ENCODE measurements at places on chromosomes 7 and 10.

DNA sequence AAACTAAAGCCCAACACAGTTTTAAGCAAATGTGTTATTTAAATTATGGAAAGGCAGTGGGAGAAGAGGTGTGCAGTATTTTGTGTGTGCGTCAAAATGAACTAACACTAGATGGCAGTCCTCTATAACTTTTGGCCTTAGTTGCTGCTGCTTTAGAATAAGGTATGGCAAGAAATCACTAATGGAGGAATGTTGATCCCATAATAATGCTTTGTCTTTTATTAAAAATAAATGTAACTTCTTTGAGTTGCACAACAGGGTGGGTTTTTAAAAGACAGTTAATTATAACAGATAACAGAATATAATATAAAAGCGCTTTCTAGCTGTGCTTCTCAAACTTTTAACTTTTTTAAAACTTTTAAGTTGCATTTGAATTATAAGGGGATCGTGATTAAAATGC, 56.4 kb downstream of the BBS9 start:
- no peak for DNase-seq

- peak; percentile 45 for DNase-seq
Observed at GRCh38 chr10:118840071-118840775, 85.5 kb upstream of the CACUL1 start.

DNA sequence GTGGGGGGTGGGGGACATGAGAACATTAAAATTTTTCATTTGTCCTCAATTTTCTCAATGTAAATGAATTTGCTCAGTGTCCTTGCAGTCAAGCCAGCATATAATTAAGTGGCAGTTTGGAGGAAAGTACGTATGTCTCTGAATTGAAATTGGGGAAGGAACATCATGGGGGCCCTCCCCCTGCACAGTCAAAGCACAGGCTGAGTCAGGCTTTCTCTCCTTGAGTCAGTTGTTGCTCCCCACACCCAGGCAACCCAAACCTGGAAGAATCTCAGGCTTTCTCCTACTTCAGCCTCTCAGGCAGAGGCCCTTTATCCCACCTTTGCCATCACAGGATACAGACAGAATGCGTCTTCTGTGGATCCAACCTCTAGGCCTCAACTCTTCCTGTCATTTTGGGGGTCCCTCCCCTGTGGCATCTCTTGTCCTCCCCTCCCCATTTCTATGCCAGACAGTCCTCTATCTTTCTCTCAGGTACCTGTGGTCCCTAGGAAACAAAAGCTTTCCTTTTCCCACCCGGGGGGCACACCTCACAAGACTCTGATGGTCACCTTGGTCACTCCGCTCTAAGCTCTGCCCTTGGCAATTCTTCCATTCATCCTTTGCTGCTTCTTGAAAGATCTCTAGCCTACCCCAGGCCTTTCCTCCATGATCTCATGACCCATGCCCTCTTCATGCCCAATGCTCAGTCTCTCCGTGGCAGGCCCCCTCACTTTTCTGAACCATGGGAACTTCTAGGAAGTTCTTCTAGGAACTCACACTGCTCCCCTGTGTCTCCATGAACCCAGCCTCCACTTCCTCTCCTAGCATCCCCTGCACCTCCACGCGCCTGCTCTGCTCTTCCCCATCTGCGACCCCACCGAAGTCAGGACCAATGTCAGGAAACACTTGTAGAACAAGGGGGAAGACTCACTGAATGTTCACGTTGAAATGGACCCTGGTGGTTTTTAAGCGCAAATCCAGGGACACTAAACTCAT, 40.4 kb downstream of the CREB3L2 start:
- DNase-seq = no peak

- DNase-seq = peak; percentile 24
Observed at GRCh38 chr10:70480239-70480861, 1.8 kb downstream of the PALD1 start.

GRCh38 chr10:75023074-75023473, 88.4 kb upstream of the SAMD8 start:
- DNase-seq = no peak

GRCh38 chr7:48337012-48337621, 165.9 kb downstream of the ABCA13 start:
- no peak for DNase-seq

- no peak for DNase-seq
Observed at GRCh38 chr10:98478430-98479222, 31.9 kb upstream of the HPS1 start.

- DNase-seq = no peak
Observed at GRCh38 chr10:15229268-15229667, 60.8 kb upstream of the NMT2 start.

DNA sequence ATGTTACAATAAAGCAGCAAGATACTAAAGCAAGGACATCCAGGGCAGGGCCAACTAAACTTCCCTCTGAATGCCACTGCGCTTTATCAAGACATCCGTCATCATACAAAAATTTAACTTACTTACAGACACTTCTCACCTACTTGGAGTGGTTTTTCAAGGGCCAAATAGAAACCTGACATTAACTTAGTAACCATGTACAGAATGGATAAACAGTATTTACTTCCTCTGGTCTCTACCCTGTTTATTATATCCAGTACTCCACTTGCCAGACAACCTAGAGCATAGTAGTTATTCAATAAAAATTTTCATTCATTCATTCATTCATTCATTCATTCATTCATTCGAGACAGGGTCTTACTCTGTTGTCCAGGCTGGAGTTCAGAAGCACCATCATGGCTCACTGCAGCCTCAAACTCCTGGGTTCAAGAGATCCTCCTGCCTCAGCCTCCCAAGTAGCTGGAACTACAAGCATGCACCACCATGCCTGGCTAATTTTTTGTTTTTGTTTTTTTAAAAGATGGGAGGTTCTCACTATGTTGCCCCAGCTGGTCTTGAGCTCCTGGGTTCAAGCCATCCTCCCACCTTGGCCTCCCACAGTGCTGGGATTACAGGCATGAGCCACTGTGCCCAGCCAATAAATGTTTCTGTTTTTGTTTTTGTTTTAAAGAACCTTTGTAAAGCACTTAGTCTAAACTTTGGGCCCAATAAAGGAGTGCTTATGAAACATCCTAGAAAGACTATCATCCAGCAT, 19.0 kb downstream of the SMURF1 start:
- no peak for DNase-seq

- DNase-seq = no peak
Observed at GRCh38 chr7:100896732-100897608, 1.3 kb upstream of the ACHE start.

DNA sequence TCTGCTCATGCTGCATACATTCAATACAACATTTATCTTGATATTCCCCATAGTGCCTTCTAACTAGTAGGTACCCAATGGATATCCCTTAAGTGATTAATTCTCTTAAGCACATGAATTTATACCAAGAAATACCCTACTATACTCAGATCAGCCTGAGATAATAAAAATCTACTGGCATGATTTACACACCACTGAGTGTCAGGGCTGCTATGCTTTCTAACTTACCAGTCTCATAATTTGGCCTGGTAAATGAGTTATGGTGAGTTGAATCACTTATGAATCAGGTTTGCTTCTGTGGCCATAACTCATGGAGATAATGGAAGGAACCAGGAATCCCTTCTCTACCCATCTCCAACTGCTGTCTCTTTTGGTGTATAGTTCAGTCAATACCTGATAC, 122.8 kb downstream of the THSD7A start:
- DNase-seq = no peak

DNA sequence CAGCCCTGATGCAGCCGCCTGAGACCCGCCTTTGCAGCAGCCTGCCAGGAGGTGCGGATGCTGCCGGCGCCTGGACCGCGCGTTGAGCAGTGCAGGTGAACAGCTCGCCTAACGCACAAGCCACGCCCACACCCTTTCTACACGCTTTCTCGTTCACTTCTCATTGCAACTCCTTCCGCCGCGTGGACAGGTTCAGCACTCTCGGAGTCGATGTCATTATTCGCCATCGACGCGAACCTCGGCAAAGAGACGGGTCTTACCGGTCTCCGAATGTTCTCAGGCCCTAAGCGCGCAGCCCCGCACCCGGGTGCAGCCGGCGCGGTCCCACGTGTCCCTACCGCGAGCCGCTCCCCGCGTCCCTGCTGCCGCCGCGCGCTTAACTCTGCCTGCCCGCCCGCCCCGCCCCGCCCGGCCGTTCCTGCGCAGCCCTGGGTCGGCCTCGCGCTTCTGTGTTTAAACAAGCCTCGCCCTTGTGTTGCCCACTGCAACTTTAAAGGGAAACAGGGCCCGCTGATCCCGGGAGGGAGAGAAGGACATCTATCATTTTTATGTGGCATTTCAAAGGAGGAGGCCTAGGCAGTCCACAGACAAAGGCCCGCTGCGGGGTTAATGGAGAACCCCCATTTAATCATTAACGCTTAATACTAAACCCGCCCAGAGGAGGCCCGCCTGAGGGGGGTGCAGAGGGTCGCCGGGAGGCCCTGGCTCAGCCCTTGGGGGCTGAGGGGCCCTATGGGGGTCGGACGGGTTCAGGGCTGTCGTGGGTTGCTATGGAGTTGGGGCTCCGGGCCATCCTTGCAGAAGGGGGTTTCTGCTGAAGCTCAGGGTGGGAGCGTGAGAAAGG, 128.5 kb downstream of the WDR11 start:
- no peak for DNase-seq

DNA sequence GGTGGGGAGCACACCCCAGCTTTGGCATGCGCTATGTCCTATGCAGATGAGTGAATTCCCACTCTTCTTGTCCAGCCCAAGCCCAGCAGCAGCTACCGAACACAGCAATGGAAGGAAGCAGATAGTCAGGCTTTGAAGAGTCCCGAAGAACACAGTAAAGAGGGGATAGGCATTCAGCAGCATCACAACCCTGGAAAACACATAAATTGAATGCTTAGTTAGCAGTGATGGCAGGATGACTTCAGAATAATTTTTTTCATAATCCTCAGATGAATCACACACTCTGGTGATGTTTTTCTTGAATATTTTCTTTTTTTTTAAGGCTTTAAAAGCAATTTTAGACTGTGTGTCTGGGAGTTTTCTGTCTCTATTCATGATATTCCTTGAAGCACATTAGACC, 95.8 kb downstream of the CFAP58 start:
- no peak for DNase-seq

GRCh38 chr7:25093268-25093826, 31.7 kb downstream of the CYCS start:
- peak; percentile 81 for DNase-seq

DNA sequence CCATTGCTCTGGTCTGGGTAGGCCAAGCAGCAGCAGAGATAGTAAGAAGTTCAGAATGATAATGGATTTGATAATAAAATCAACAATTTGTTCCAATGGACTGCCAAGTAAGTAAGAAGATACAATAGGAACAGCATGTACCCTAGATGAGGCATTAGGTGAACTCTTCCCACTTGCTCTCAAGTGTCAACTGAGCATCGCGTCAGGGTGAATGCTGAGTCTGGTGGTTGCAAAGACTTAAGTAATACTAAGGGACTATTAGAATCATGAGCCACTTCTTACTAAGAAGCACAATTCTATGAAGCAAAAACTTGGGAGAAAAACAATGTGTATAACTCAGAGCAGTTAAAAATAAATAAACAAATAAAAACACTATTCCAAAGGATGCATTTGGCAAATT, 54.5 kb downstream of the LRRN3 start:
- DNase-seq = no peak

- DNase-seq = no peak
Observed at GRCh38 chr7:30657131-30657530, 25.1 kb downstream of the CRHR2 start.

- no peak for DNase-seq
Observed at GRCh38 chr7:127949769-127950222, 81.4 kb downstream of the LRRC4 start.

GRCh38 chr7:3897430-3898372, 596.6 kb downstream of the SDK1 start:
- DNase-seq = peak; percentile 32

DNA sequence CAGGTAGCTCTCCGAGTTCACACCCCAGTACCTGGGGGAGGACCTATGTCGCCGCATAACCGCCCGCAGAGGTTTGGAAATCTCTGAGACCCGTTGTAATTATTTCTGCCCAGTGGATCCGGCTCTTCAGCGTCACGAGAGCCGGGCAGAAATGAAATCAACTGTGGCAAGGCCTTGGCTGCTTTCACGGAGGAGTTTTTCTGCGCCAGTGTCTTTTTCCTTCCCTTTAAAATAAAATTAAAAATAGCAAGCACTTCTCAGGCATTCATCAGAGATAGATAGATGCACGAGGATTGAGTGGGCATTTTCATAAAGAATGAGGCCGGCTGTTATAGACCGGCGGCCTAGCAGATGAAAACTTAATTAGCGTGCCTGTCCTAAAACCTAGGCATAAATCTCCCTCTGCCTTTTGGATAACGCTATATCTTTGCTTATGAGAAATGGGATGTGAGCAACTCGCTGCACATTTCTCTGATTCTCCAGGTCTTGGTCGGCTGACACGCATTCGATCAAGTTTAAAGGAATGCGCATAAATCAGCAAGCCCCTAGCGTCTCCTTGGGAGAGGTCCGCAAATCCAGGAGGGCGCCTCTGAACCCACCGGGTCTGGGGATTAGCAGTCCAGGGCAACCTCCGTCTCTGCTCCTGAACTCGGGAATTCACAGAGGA, 6.4 kb downstream of the HOXA13 start:
- no peak for DNase-seq

DNA sequence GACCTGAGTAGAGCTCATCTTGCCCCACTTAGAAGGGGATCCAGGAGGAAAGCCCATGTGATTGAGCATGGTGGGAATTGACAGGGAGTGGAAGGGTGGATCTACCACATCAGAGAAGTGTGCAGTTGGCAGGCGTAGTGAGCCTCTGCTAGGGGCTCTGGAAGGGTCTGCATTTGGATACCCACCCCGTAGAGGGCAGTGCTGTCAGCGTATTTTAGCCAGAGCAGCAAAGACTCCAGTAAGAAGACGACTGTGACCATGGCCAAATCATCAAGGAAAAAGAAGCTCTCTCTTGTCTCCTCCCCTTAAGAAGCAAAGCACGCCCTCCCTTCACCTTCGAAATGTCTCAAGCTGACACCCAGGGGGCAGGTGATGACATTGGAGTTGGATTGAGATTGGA, 68.8 kb upstream of the INHBA start:
- no peak for DNase-seq

- no peak for DNase-seq
Observed at GRCh38 chr10:1047937-1048336, 982 bp downstream of the IDI1 start.

DNA sequence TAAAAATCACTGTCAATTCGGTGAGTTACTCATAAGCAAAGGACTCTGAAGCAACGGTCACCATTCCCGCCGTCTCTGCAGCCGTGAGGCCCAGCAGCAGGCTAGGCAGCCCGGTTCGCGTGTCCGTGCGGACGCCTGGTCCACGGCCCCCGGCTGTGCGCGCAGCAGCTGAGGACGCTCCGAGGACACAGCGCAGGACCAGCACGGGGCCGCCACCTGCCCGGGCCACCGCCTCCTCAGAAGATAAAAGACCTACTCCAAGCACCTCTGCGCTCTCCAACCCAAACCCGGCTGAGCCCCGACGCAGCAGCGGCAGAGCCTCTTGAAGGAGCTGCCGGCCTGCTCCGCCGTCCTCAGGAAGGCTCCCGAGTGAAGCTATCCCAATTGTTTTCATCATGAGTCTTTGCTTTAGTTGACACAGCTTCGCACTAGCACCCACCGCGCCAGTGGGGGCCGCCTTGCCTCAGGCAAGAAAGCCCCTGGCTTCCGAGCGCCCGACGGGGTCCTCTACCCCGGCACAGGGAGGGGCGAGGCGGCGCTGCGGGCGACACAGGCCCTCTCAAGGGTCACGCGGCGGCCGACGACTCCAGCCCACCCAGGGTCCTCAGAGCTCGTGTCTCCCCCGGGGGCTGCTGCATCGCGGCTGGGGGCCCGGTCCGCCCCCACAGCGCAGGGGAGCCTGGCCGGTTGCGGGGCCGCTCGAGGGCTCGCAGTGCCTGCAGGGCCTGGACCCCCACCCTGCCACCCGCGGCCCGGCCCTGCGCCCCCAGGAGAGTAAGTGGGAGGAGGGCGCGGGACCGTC, 16.9 kb upstream of the GPR146 start:
- DNase-seq = no peak
